ENCODE measurements at places on chromosomes 6 and 20. TPM values are rescaled to one million over a fixed set of nuclear protein-coding genes. Genes with fewer than 3 reads are reported as not detected.

TFAP2D gene
- polyA plus RNA-seq, result not detected

OXT gene
- not detected for polyA plus RNA-seq

- no peak for DNase-seq
Observed at GRCh38 chr6:49980898-49981297, 11.5 kb upstream of the DEFB113 start.

GRCh38 chr6:36904114-36904513 is 18.4 kb downstream of the C6orf89 start:
- DNase-seq, result no peak

PACSIN1 gene
- polyA plus RNA-seq, result 0.31 TPM

DNA sequence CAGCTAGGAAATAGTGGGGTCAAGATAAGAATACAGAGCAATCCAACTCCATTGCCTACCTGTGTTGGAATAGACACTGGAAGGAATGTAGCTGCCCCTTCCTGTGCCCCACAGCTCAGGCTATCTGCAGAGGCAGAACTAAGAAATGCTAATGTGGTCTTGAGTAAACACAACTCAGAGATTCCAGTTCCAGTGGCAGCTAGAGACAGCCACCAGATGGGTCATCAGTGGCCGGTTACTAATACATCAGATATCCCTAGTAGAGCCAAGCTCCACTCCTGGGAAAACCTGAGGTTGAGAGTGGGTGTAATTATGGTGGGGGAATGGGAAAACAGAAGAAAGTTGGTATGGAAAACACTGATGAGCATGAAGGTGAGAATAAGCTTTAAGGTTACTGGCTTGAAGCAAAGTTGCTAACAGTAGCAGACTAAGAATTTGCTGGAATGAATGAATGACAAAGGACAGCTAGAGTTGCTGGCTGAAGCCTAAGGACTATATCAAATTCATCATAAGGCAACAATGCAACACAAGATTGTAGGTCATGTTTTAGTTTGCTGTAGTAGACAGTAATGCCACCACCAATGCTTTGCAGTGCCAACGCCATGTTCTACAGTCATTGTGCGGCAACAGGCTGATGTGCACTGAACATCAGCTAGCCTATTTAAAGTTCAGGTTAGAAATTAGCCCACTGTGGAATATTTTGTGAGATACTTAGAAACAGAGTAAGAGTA is 28.3 kb upstream of the FAM83C start:
- no peak for DNase-seq

GRCh38 chr6:34267746-34268145 is 18.9 kb upstream of the SMIM29 start:
- no peak for DNase-seq

DNA sequence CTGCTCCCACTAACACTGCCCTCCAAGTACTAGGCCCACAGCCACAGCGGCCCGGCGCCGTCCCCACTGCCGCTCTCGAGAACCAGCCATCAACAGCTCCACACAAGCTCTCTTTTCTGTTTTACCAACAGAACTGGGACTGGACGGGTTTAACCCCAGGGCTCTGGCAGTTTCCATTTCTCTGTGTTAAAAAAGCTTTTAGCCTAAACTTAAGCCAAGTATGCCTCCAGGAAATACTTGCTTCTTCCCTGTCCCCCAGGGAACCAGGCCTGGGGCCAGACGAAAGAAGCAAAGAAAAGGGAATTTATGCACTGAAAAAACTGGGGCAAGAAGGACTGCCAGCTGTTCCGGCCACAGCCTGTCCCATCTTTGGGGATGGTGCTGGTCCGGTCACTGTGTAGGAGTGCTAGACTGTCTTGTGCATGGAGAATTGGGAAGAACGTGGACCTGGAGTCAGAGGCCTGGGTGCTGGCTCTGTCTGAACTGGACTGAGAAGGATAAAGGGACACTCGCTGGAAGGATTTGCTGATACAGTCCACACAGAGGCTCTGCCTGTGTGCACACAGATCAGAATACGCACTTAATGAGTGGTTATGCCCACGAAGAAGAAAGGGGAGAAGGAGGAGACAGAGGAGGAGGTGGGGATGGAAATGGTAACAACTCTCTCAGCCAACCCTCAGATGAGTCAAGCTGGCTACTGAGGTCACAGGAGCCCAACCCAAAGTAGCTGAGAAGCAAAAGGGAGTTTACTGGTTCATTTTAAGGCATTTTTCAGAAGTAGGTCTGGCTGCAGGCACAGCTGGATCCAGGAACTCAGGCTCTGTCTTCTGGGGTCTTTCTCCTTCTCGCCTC is 254.4 kb upstream of the PMEPA1 start:
- DNase-seq, result no peak

DNA sequence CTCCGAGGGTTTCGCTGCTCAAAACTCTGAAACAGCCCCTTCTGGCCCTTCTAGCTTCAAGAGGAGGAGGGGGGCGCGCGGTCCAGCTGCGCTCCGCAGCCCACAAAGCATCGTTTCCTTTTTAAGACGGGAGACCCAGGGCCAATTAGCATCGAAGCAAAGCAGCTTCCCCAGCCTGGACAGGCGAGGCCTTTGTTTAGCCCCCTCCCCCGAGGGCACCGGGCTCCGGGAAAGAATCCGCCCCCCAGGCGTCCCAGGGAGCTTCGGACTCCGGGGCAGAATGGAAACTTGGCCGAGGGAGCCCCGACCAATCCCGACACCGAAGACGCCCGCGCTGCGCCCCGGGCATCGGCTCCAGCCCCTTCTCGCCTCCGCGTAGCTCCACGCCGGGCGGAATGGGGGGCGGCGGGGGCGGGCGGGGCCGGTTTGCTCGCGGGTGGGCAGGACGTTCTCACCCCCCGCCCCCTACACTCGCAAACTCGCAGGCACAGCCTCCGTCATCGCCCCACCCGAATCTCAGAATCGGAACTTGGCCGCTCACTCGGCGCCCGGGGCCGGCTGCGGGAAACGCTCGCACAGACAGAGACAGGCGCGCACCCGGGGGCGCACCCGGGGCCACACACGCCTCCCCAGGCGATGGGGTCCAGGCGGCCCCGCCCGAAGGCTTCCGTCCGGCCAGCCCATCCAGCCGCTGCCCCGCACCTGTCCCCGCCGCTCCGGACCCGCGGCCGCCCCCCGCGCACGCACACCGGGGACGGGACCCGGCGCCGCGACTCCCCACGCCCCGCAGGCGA is 628 bp downstream of the NKAIN4 start:
- DNase-seq, result no peak

DNA sequence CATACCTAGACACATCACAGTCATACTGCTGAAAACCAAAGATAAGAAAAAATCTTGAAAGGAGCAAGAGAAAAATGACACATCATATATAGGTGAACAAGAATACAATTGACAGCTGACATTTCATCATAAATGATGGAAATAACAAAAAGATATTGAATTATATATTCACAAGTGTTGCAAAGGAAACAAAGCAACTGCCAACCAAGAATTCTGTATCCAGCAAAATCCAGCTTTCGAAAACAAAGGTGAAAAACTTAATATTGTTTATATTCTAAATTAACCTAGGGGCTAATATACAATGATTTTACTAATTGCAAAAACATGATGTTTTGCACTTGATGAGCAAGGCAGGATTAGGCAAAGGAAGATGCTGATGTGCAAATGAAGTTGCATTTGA is 84.3 kb downstream of the MOXD1 start:
- no peak for DNase-seq

- no peak for DNase-seq
Observed at GRCh38 chr6:84926189-84927155, 162.1 kb upstream of the TBX18 start.

- no peak for DNase-seq
Observed at GRCh38 chr20:925516-925915, 9.4 kb upstream of the ANGPT4 start.

GRCh38 chr20:36775196-36775595 is 1.6 kb upstream of the DSN1 start:
- no peak for DNase-seq

SNPH gene
- 1.5 TPM for polyA plus RNA-seq

- DNase-seq, result no peak
Observed at GRCh38 chr6:140107216-140107615, 732.8 kb upstream of the CITED2 start.

DNA sequence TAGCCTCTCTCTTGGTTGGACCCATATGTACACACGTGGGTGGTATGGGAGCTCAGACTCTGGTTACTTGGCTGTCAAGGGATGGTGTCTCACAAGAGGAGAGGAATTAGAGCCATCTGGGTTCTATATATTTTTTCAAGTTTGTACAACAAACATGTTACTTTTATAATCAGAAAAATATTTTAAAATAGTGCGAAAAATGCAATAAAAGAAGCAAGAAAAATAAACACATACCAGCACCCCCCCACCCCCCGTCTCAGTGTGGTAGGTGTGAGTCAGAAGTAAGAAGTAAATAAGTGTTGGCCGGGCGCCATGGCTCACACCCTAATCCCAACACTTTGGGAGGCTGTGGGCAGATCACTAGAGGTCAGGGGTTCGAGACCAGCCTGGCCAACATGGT is 2.1 kb upstream of the TIAM2 start:
- no peak for DNase-seq

DNA sequence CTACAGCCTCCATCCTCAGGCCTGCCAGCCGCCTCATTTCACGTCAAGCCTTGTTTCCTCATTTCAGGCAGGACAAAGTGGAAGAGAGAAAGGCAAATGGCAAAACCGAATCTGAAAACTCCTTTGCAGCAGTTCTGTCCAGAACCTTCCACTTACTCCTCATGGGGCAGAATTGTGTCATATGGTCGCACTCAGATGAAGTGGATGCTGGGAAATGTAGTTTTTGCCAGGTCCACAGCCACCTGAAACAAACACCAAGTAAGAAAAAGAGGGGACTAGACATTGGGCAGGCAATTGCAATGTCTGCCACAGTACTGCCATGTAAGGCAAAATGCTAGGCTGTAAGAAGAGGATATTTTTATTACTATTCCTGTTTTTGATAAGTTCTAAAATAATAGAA is 44.9 kb downstream of the ISM1 start:
- DNase-seq, result no peak

DNA sequence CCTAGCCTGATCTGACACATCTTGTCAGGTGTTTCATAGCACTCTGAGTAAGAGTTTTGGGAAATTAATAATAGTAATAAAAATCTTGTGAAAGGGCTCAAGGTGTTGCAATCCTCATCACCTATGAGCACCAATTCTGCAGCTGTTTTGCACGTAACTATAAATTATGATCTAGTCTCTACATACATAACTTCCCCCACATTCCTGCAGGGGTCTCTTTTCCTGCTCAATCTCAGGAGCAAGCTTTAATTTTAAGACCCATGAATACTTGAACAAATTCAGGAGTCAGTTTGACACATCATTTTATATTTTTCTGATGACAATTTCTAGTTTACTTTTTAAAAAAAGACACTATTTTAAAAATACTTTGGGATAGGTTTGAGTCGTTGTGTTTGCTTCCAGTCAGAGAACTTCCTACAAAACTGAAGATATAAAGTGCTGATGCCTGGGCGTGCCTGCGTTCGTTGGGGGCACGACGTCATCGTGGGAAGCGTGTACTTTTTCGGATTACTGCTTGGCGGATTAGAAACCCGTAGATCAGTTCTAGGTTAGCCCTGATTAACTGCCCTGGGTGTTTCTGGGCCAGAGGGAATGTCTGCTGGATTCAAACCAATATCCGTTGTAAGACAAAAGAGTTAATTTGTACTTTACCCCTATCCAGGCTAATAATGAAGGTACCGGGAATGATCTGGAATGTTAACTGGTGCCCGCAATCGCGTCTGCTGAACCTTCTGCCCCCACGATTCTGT is 1.0 kb upstream of the E2F3 start:
- DNase-seq, result no peak

GRCh38 chr20:57619051-57619831 is 985 bp downstream of the ZBP1 start:
- DNase-seq, result no peak

- DNase-seq, result no peak
Observed at GRCh38 chr6:63553900-63554299, 18.4 kb upstream of the LOC128125822 start.

SPEF1 gene
- 3.7 TPM for polyA plus RNA-seq

SAMD5 gene
- 31.0 TPM for polyA plus RNA-seq

DNA sequence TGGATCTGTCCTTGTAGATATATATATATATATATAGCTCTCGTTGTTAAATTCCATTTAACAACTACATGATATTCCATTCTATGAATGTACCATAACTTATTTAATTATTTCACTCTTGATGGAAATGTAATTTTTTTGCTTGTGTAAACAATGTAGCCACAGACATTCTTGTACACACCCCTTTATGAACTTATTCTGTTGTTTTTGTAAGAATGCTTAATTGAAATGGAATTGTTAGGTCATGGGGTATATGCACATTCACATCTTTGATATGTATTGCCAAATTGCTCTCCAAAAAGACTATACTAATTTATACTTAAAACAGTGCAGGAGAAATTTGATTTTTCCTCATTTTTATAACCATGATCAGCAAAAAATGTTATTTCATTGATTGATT is 67.2 kb downstream of the MAP3K4 start:
- no peak for DNase-seq

DNA sequence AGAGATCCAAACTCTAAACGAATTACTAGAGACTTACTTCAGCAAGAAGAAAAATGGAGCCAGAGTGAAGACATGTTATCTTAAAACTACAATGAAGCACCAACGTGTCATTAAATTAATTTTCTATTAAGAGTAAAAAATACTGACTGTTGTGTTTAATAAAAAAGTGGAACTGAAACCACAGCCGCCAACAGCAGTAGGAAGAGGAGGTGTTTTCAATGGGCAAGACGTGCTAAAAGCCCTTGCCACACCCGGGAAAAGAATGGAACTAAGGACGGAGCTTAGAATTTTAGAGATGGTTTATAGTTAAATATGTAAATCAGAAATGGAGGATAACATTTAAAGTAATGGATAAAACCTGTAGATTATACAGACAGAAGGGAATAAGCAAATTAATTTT is 608.7 kb downstream of the TFAP2A start:
- DNase-seq, result no peak

DNA sequence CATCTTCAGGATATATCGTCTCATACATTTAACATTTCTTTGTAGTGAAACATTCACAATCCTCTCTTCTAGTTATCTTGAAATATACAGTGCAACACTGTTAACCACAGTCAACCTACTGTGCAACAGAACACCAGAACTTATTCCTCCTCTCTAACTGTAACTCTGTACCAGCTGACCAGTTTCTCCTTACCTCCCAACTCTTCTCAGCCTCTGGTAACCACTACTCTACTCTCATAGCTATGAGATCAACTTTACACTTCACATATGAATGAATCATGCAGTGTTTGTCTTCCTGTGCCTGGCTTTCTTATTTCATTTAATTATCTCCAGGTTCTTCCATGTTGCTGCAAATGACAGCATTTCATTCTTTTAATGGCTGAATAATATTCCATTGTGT is 337.6 kb downstream of the BTBD9 start:
- DNase-seq, result no peak

DNA sequence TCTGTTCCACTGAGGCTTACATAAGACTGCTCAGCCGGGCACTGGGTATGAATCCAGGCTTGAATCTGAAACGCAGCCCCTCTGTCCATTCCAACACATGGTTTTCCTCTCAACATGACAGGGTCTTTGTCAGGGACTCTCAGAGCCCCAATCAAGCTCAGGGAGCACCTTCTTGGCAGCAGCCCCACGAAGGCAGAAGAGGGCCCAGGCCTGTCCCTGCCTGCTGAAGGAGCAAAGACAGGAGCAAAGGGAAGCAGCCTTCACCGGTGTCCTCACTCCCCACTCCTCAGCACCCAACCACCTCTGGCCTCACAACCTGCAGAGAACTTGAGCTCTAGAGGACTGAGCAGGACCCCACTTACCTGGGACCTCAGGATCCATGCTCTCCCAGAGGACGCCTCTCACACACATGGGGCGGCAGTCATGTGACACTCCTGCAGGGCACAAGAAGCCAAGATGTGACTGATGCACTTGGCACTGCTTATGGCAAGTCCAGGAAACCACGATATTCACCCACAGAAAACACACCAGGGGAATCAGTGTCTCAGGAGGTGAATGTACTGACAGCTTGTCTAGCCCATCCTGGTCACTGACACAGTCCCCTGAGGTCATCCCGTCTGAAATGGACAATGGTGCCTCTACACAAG is 4.3 kb downstream of the SNHG17 start:
- DNase-seq, result no peak
